ENCODE measurements at places on chromosomes 7 and 10.

GRCh38 chr7:918441-919113, 35.9 kb downstream of the ADAP1 start:
- DNase-seq: no peak

DNA sequence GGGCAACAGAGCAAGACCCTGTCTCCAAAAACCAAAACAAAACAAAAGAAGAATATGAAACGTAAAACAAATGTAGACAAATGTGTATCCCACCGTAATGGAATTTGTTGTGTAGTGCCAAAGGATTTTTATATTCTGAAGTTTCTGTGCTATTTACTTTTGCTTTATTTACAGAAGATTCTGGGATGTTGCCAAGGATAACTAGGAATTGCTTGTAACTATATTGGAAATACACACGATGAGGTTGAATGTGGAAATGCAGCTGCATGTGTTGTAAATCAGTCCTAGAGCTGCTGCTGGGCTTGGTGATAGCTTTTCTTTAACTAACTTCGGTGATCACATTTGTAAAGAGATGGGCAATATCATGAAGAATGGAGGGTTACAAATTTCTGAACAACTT, 39.5 kb downstream of the GALNT17 start:
- no peak for DNase-seq

GRCh38 chr10:109956454-109957091, 33.3 kb upstream of the XPNPEP1 start:
- DNase-seq: no peak

DNA sequence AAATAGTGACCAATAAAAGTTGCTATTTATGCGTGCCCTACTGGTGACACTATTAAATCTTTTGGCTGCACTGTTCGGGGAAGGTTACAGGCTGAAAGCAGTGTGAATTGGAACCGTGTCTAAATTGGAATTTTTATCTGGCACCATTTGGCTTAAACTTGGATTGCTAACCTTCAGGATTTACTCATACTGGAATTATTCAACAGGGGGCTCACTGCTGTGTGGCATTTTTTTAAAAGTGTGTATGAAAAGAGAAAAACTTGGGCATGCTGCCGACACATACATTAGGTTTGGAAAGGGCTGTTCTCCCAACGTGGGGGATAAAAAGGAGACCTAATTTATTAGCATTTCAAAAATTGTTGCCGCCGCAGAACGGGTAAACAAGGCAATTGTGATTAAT, 537.9 kb upstream of the MGMT start:
- DNase-seq: no peak

DNA sequence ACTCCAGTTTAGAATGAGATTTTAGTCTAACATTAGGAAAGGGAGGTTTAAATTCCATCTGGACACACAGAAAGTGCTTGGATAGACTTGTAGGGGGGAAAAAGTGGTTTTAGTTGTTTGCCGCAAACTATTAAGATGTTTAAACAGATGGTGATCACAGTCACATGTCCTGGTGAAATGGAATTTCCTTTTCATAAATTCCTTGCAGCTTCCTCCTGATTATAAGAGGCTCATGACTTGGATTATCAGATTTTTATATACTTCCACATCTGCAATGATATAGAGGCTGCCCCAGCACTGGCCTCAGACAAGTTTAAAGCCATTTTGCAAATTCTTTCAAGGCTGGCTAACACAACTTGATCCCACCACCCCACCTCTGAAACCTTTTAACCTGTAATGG, 106.4 kb upstream of the ARMC3 start:
- no peak for DNase-seq

DNA sequence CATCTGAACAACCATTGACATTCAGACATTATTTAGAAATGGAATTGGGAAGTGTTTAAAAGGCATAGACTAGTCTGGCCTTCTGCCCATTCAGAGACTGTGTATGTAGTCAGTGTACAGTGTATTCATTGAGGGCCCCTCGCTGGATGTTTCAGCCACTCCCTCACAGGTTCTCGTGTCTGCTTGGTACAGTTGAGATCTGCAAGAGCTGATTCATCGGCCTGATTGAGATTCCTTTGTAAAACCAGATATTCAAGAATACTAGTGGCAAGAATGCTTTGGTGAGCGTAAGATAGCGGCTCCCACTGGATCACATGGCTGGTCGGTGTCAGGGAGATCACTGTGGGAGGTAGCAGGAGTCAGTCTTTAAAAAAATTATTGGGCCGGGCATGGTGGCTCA, 119.5 kb downstream of the TCF7L2 start:
- DNase-seq: no peak

DNA sequence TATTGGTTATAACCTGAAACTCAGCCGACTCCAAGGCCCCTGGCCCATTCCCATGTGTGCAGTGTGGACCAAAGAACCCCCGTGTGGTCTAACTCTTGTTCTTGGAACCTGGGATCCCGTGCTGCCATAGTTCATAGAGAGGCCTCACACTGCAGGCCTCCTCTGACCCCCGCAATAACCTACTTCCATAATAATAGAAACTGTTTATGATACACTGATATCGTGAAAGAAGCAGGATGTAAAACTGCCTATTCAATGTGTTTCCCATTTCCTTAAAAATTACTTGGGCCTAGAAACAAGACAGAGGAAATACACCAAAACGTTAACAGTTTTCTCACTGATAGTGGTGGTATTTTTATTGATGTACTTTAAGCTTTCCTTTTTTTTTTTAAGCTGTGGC, 109.2 kb upstream of the KDM7A start:
- no peak for DNase-seq

GRCh38 chr10:99966306-99966705, 43.4 kb downstream of the DNMBP start:
- DNase-seq: no peak

- DNase-seq: no peak
Observed at GRCh38 chr7:142436601-142437000, 178.7 kb upstream of the PRSS58 start.

DNA sequence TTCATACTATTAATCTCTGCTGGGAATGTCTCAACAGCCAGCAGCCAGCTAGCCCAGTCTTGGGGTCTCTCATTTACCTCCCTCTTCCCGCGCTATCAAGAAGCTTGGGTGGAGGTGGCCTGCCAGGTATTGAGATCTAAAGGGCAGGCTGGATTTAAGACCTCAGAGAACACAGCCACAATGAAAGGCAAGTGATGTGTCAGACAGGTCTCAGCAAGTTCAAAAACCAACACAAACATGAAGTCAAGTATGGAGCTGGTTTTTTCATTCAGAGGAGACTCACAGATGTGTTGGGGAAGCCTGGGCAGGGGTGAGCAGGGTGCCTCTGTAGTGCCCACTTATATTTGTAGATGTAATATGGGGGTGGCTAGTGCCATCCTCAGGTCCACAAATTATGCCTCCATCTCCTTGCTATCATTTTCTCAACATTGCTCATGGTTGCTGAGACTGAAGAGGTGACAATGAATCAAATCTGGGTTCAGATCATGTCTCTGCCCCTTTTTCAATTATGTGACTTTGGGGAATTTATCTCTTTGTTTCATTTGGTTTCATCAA, 27.7 kb upstream of the CROT start:
- DNase-seq: no peak

DNA sequence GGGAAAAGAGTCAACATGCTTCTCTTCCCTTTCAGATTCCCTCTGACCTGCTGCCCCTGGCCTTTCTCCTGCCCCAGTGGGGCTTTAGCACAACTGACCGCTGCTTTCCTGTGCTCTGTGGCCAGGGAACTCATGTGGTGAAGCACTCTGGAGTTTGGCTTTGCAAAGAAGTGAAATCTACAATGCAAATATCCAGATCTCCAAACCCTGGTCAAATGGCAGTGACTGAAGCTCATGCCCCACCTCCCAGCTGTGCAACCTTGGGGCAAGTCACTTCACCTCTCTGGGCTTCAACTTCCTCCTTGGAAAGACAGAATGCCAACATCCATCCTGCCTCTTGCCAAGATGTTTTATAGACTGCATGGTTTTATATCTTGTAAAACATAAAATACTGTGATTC, 157.8 kb downstream of the NEURL1 start:
- DNase-seq: no peak

DNA sequence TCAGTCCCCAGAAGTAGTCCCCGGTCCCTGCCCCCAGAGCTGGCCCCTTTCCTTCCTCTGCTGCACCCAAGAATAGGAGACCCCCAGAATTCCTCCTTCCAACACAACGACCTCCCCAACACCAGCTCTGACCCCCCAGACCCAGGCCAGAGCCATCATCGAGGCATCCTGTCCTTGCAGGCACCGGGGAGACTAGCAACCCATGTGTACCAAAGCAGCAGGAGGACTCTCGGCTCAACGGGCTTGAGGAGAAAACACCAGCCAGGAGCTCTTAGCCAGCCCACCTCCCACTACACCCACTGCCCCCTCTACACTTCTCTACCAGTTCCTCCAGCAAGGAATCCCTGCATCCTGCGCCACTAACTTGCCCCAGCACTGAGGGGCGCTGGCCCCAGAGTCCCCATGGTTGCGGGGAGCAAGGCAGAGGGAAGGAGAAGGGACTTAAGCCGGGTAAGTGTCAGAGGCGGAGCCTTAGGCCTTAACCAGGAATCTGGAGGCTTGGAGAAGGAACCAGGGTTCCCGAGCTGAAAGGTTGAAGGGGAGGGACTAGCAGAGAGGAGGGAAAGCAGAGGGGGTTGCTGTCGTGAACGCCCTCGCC, 3.9 kb downstream of the GRID1 start:
- no peak for DNase-seq
